ENCODE measurements at places on chromosomes 3 and 15.

DNA sequence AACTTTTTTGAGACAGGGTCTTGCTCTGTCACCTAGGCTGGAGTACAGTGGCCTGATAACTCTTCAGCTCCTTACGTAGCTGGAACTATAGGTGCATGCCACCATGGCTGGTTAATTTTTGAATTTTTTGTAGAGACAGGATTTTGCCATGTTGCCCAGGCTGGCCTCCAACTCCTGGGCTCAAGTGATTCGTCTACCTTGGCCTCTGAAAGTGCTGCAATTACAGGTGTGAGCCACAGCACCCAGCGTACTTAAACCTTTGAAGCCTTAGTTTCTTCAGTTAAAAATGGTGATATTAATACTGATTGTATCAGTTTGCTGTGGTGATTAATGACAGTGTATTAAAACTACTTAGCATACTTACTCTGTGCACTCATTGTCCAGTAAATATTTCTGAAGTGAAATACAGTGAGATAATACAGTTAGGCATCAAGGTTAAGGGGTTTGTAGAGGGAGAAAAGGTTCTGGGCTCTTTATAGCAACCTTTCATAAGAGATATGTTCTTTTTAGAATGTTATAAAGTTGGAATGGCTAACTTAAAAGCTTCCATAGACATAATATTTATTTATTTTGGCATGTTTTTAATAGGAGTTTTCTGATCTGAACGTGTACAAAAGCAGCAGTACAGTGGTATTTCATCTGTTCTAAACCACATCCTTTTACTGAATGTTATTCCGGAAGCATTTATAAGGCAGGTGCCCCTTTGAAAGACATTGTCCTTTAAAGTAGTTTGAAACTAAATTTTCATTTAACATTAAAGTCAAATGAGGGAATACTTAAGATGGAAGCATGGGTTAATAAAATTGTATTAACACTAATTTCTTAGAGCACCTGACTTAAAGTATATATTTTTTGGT lies 23.6 kb downstream of the NCK1 start:
- no peak for DNase-seq

GRCh38 chr3:63951492-63952247 lies 39.5 kb upstream of the SCAANT1 start:
- no peak for DNase-seq

DNA sequence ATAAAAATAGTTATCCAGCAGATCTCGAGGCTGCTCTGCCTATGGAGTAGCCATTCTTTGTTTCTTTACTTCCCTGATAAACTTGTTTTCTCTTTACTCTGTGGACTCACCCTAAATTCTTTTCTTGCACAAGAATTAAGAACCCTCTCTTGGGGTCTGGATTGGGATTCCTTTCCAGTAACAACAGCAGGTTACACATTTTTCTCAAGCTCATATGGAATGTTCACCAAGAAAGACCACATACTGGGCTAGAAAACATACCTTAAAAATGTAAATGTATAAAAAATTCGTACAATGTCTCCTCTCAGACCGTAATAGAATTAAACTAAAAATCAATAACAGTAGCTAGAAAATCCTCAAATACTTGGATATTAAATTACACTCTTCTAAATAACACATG lies 299.2 kb downstream of the CNTN3 start:
- no peak for DNase-seq

DNA sequence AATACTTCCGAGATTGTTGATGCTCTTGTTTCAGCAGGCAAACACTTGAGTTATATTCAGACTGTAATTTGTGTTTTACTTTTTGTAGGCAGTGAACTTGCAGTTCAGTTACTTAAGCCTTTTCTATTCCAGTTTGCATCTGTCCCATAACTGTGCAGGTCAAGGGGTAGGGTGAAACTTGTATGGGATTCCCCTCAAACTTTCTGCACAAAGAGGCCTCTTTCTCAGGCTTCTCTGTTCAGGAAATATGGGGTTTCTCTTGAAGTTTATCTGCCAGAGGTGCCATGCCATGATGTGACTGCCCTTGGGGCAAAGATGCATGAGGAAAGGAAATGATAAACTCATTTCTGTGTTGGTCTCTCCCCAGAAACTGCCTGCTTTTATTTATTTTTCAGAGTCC lies 66.7 kb downstream of the SLC24A1 start:
- no peak for DNase-seq

DNA sequence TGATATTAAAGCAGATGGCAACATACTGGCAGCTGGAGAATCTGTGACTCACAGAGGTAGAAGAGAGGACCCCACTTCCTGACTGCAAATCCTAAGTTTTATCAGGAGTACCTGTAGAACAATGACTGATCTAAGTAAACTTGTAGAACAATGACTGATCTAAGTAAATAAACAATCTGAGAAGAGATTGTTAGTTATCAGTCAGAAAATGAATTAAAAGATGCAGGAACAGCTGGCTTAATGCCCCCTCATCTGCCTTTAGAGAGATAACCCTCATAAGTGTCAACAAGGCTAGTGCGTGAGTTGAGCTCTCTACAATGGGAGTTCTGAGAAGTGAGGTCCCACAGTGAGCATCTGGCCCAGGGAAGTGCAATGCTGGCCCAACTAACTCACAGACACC lies 14.6 kb downstream of the ACAD11 start:
- no peak for DNase-seq

DNA sequence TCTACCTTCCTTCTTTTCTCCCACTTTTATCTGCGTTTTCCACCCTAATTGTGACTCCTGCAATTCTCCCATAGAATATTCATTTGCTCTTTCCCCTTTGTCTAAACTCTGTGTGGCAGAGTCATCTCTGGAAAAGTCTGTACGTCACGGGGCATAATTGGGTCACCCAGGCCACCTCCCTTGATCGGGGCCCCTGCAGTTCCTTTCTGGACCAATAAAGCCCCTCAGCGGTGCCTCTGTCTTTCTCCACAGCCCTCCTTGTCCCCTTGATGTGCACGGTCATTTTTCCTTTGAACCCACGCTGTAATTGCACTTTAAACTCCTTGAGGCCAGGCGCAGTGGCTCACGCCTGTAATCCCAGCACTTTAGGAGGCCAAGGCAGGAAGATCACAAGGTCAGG lies 10.7 kb downstream of the UPK1B start:
- no peak for DNase-seq
